ENCODE measurements at places on chromosomes 3 and 15. TPM values are rescaled to one million over a fixed set of nuclear protein-coding genes. Genes with fewer than 3 reads are reported as not detected.

DNA sequence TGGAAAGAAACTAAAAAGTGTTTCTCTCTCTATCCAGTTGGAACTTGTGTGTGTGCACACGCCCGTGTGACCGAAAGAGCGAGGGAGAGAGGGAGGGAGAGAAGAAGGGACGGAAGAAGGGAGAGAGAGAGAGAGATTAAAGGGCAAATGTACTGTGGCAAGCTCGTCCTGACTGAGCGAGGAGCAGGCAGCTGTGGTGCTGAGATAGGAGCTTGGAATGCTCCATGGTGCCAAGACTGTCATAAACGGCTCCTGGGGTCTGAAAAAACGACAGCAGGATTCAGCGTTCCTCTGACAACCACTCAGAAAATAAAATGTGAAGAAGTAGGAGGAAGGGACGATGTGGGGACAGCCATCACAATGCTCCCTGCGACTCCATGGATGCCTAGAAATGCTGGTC lies 276.0 kb downstream of the SV2B start:
- no peak overlapping the region for H3K27ac ChIP-seq
- H3K4me1 ChIP-seq = no peaks in the 10 kb centered on the region
- H3K36me3 ChIP-seq = no peaks in the 10 kb centered on the region
- H3K27me3 ChIP-seq = 0 out of 2 replicates have a peak, but pooled peaks cover 4% of the 10 kb centered on the region
- H3K4me3 ChIP-seq = no peak overlapping the region

The MESP1 gene
- total RNA-seq = not detected

- no peak overlapping the region for H3K27ac ChIP-seq
- H3K27me3 ChIP-seq = no peaks in the 10 kb centered on the region
- no peak overlapping the region for H3K4me3 ChIP-seq
- peaks cover 11% of the 10 kb centered on the region for H3K4me1 ChIP-seq
Observed at GRCh38 chr15:49309889-49310288, 113.2 kb upstream of the FGF7 start.

- no peak for DNase-seq
- no peaks in the 10 kb centered on the region for H3K27me3 ChIP-seq
- H3K27ac ChIP-seq = no peak overlapping the region
- peaks cover 13% of the 10 kb centered on the region for H3K4me1 ChIP-seq
- no peaks in the 10 kb centered on the region for H3K36me3 ChIP-seq
Observed at GRCh38 chr3:62100282-62100989, 272.9 kb downstream of the FEZF2 start.

DNA sequence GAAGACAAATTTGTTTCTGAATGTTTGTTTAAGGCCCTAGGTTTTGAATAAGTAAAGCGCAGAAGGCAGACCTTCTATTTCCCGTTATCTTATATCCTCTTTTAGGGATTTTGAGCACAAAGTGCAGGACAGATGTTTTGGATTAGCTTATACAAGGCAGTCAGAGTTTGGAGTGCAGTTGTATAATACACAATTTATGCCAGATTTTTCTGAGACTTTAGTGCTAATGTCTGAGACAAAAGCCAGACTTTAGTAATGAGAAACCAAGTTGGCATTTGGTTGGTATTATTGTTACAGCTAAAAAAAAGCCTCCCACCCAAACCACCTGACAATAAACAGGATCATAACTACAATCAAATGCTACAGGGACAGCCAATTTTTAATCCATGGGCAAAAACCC lies 309.9 kb upstream of the SATB1 start:
- H3K27ac ChIP-seq = no peak overlapping the region
- no peaks in the 10 kb centered on the region for H3K27me3 ChIP-seq
- no peaks in the 10 kb centered on the region for H3K36me3 ChIP-seq
- no peak for DNase-seq
- no peak overlapping the region for H3K4me3 ChIP-seq

GRCh38 chr3:50652709-50653108 lies 22.0 kb upstream of the DOCK3 start:
- H3K36me3 ChIP-seq = no peaks in the 10 kb centered on the region
- peaks cover 15% of the 10 kb centered on the region for H3K4me1 ChIP-seq
- H3K4me3 ChIP-seq = no peak overlapping the region
- H3K27me3 ChIP-seq = no peaks in the 10 kb centered on the region
- no peak for DNase-seq
- H3K27ac ChIP-seq = no peak overlapping the region

The TMCO5A gene
- total RNA-seq = not detected

DNA sequence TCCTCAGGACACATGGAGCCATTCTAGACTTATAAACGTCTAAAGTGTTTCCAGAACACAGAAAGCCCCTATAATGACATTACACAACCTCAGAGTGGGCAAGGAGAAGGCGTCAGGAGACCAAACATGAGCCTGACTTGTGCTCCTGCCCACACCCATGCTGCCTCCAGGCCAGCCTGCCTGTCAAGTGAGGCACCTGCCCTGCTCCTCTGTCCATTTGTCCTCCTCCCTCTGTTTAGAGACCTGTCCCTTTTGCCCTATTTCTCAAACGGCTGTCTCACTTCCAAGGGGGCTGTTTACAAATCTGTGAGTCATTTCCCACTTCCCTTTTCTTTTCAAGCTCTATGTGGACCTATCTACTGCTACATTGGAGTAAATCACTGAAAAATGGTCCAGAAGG lies 21.0 kb downstream of the ZDHHC3 start:
- no peaks in the 10 kb centered on the region for H3K27me3 ChIP-seq
- H3K27ac ChIP-seq = no peak overlapping the region
- no peaks in the 10 kb centered on the region for H3K4me1 ChIP-seq
- H3K36me3 ChIP-seq = no peaks in the 10 kb centered on the region
- H3K4me3 ChIP-seq = no peak overlapping the region

DNA sequence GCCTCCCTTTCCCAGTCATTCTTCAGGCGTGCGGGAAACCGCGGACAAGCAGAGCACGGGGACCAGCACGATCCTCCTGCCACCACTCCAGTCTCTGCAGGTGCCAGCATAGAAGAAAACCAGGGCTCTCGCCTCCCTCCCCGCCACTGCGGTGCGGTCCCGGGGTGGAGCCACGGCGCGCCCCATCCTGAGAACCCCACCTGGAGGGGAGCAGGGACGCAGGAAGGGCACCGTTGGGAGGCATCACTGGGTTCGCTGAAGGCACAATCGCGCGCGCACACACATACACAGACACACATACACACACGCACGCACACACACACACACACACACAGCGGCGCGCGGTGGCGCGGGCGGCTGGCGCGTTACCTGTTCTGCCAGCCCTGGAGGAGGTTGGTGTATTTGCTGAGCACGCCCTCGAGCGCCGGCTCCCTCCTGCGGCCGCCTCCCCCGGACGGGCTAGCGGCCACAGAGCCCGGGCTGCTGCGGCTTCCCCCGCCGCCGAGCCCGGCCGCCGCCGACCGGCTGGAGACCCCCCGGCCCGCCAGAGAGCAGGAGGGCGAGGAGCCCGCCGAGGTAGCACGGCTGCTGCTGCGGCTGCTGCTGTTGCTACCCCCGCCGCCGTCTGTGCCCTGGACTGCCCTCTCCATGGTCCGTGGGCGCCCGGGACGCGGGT lies 394 bp downstream of the OSBPL10 start:
- peak overlapping the region; percentile 78 for H3K4me3 ChIP-seq
- H3K27me3 ChIP-seq = 0 out of 2 replicates have a peak, but pooled peaks cover under 1% of the 10 kb centered on the region
- no peaks in the 10 kb centered on the region for H3K4me1 ChIP-seq
- peak; percentile 62 for DNase-seq
- H3K27ac ChIP-seq = no peak overlapping the region
- no peaks in the 10 kb centered on the region for H3K36me3 ChIP-seq

GRCh38 chr3:135451037-135451785 lies 514.3 kb upstream of the PPP2R3A start:
- no peak for DNase-seq
- no peak overlapping the region for H3K27ac ChIP-seq
- H3K4me1 ChIP-seq = no peaks in the 10 kb centered on the region
- H3K27me3 ChIP-seq = no peaks in the 10 kb centered on the region

The CFAP100 gene
- total RNA-seq = not detected

The MAP3K13 gene
- total RNA-seq = 16.7 TPM

The GOLGA8J gene
- not detected for total RNA-seq

The GUCA1C gene
- not detected for total RNA-seq

DNA sequence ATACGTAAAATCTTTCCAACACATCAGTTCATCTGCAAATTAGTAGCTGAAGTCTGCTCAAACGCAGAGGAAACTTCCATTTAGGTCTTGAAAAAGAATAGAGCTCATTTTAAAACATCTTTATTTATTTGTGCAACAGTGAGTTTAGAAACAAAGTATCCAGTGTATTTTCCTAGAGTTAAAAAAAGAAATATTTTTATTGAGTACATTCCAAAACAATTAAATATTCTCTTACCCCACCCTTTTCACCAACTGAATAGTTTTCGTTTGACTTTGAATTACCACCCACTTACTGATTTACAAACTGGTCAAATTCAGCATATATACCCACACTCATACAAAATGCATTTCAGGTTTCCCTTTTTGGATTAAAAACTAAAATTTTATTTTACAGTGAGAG lies 104.7 kb downstream of the ZBTB20 start:
- DNase-seq = peak; percentile 31
- H3K27ac ChIP-seq = peak overlapping the region; percentile 23
- no peaks in the 10 kb centered on the region for H3K27me3 ChIP-seq
- no peaks in the 10 kb centered on the region for H3K36me3 ChIP-seq
- H3K4me1 ChIP-seq = peaks cover 20% of the 10 kb centered on the region
- peak overlapping the region; percentile 39 for H3K4me3 ChIP-seq

GRCh38 chr3:42906070-42906847 lies at the start of gene ZNF662:
Gene ZNF662 (plus strand): TSS chr3:42906142. CDS start chr3:42908115, 1,973 bp downstream.
- H3K27ac ChIP-seq = no peak within 1 kb of the TSS
- no peaks in the 10 kb centered on the region for H3K27me3 ChIP-seq
- peak; percentile 65 for DNase-seq
- no peaks in the 10 kb centered on the region for H3K36me3 ChIP-seq

DNA sequence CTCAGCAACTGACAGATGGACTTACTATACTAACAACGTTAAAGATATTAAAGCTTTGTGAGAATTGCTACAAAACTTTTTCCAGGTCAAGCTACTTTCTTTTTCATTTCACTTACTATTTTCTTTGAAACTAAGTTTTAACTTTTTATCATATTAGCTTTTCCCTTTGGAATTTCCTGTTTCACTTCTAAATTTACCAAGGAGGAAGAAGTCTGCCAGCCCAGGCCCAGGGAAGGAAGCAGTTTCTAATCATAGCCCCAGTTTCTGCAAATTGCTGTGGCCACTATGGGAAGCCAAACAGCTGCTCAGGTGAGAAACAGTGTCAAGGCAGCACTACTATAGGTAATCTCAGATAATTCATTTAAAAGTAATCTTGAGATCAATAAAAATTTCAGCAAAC lies 18.4 kb downstream of the CYFIP1 start:
- peak; percentile 54 for DNase-seq
- peaks cover 40% of the 10 kb centered on the region for H3K4me1 ChIP-seq
- H3K4me3 ChIP-seq = peak overlapping the region; percentile 47
- 0 out of 2 replicates have a peak, but pooled peaks cover 3% of the 10 kb centered on the region for H3K36me3 ChIP-seq
- H3K27me3 ChIP-seq = no peaks in the 10 kb centered on the region

DNA sequence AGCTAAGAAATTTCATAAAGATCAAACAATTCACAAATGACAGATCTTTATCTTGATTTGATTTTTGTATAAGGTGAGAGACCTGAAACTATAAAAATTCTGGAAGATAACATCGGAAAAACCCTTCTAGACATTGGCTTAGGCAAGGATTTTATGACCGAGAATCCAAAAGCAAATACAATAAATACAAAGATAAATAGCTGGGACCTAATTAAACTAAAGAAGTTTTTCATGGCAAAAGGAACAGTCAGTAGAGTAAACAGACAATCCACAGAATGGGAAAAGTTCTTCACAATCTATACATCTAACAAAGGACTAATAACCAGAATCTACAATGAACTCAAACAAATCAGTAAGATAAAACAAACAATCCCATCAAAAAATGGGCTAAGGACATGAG lies 116.9 kb upstream of the BCHE start:
- no peaks in the 10 kb centered on the region for H3K4me1 ChIP-seq
- H3K27me3 ChIP-seq = no peaks in the 10 kb centered on the region
- DNase-seq = no peak
- H3K4me3 ChIP-seq = no peak overlapping the region
- H3K27ac ChIP-seq = no peak overlapping the region
- H3K36me3 ChIP-seq = no peaks in the 10 kb centered on the region

DNA sequence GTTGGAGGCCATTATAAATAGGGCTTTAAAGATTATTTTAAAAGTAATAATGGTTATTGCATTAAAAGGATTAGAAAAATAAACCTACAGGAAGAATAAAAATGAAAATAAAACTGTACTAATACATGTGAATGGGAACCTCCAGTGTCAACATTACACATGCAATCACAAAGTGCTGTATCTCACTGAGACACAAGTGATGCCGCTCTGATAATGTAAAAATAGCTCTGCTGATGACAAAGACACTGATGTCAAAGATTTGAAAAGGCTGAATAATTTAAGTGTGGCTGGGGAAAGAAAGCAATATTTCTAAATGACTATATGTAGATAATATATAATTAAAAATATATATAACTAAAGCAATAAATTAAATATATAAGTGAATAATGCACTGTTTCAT lies 129.1 kb upstream of the RAP2B start:
- H3K27me3 ChIP-seq = no peaks in the 10 kb centered on the region
- no peak overlapping the region for H3K27ac ChIP-seq
- H3K4me1 ChIP-seq = peaks cover 18% of the 10 kb centered on the region

- H3K36me3 ChIP-seq = no peaks in the 10 kb centered on the region
- H3K27ac ChIP-seq = no peak overlapping the region
- H3K4me1 ChIP-seq = no peaks in the 10 kb centered on the region
Observed at GRCh38 chr15:72962054-72962702, 90.1 kb upstream of the NEO1 start.

The PARP9 gene
- total RNA-seq = 16.4 TPM

DNA sequence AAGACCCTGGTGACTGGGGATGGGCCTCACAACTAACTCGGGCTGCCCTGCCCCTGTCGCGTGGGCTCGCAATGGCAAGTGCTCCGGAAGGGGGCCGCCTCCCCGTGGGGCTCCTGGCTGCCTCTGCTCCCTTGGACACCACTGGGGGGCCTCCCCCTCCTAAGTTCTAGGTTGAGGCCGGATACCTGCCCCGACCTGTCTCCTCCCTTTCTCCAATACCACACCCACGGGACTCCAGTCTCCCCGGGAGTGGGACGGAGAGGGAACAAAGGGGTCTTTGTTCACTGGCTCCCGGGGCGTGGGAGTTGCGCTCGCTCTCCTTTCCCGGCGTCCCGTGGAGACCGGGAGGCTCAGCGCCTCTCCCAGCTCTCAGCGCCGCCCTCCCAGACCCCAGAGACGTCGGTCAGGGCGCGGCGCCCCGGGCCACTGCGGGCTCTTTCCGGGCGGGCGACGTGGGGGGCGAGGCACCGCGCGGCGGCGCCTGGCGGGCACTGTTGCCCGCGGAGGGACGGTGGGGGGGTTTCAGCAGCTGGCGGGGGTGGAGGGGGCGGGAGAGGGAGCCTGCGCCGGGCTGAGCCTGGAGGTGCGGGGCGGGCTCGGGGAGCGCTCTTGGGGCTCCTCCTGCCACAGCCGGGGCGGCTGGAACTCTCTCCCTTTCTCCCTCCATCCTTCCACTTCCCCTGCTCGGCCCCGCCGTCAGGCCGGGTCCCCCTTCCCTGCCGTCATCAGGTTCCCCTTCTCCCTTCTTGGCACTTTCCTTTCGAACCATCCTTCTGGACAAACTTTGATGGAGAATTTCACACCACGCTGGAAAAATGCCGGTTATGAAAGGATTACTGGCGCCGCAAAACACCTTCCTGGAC lies at the start of gene KCNH8:
TSS of gene KCNH8 (plus strand) at position 606 of the 863 bp plus-strand sequence. CDS start at position 816, 210 bp downstream.
- H3K36me3 ChIP-seq = no peaks in the 10 kb centered on the region
- no peaks in the 10 kb centered on the region for H3K4me1 ChIP-seq
- DNase-seq = no peak
- no peak within 1 kb of the TSS for H3K27ac ChIP-seq
- peaks cover 15% of the 10 kb centered on the region for H3K27me3 ChIP-seq
